ENCODE measurements at places on chromosomes 1 and 21.

DNA sequence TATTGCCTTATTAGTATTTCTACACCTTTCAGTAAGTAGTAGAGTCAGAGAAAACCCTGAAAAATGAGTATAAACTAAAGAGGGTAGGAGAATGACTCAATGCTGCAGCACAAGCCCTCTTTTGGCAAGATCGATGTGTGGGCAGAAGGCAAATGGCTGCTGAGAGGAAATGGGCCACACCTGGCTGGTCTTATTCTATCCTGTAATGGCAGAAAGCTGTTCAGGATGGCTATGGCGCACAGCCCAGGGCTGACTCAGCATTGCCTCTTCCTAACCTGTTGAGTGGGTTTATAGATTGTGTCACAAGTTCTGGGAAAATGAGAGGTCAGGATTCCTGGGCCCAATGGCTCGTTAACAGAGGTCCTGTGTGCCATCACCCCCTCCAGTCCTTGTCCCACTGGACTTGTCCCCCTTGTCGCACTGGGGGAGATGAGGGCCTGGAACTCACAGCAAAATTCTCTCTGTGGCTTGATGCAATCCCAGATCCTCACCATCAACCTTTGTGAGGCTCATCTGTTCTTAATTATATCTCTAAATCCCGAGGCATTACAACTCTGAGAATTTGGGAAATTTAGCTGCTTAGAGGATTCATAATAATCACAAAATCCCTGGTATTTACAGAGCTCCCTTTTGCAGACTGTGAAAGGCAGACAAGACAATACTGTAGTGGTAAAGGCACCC lies 13.2 kb downstream of the HMGB4 start:
- no peak for DNase-seq

DNA sequence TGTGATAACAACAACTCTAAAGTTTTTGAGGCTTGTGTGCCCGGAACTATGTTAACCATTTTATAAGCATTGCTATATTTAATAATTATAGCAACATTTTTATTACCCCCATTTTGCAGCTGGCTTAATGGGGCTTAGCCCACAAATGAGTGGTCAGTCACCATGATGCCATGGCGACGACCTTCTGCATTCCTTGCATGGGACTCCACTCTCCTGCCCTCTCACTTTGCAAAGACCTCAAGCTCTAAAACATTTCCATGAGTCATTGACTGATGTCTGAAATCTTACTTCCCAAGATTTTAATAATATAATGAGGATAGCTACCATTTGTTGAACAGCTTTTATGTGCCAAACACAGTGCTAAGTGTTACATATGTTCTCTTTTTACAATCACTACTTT lies 15.4 kb downstream of the NGF start:
- no peak for DNase-seq

- DNase-seq = no peak
These were observed 32.1 kb upstream of the RUNX3 start for GRCh38 chr1:24961961-24962861.

GRCh38 chr21:46486481-46487126 lies 27.9 kb downstream of the DIP2A start:
- no peak for DNase-seq

DNA sequence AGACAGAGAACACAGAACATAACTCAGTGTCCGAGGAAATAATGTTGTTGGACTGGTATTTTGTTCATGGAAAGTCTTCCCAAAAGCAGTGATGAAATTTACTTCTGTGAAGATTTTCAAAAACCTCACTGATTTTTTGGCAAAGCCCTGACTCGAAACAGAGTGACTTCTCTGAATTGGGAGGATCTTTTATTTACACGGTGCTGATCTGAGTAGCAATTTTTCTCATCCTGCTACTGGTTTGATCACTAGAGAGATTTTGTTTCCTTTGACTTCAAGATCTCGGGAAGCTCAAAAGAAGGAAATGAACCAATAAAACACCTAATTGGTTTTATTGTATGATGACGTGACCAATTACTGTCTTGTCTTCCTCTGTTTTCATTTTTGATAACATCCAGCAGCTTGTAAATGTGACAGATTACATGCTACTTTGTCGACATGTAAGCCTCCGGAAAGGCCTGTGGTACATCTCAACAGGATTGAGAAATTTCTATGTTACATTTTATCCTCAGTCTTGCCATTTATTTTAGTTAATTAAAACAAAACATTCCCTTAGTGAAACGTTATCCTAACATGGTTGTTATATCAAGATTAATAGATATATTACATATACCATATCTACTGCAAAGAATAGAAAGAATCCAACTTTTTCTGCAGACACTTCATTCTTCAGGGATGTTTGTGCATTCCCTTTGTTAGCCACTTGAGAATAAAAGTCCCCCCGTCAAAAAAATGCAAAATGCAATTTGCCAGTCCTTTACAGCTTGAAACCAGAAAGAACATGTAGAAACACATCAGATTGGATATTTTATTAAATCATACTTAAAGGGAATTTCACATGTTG lies 42.8 kb upstream of the IFI44L start:
- no peak for DNase-seq

DNA sequence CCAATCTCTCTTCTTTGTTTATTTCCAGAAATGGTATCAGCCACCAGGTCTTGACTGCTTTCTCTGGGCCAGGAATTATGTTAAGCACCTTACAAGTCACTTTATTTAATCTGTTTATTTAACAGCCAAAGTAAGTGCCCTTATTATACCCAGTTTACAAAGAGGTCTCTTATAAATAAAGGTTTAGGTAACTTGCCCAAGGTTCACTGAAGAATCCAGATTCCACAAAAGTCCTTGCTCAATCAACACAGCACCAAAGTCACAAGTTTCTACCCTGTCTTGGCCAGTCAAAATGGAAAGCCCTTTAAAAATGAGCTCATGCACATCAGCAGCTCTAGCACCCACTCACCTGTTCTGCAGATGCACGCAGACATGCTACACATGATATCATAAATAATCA lies 28.0 kb upstream of the ATP1A1 start:
- no peak for DNase-seq

GRCh38 chr1:23530087-23530746 lies 816 bp downstream of the E2F2 start:
- no peak for DNase-seq

- no peak for DNase-seq
These were observed 184.7 kb upstream of the CACYBP start for GRCh38 chr1:174815036-174815435.

DNA sequence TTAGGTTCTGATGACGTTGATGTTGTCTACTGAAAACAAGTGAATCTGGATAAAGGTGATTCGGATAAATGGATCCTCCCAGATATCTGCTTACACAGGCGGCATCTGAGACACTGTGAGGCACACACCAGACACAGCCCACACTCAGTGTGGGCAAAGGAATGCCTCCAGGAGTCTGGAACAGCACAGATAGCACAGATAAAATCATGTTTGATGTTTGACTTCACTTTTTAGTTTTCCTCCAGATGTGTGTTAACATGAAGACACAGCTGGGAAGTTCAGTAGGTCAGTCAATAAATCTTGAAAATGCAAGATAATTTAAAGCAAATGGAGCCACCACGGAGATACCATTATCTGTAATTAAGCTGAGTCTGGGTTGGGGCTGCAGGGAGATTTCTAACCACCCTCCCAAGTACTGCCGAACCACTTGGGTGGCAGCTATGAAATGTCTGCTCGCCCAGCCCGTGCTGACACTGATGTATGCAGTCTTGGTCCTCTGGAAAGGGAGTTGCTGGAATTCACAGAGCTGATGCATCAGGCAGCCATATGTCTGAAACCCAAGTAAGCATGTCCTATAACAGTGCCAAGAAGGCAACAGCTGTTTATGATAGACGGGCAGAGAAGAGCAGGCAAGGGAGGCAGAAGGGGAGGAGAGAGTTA lies 11.7 kb downstream of the CAPN9 start:
- DNase-seq = no peak

- no peak for DNase-seq
These were observed 11.3 kb upstream of the QSOX1 start for GRCh38 chr1:180143359-180143758.

- DNase-seq = no peak
These were observed 633.8 kb downstream of the PTPRC start for GRCh38 chr1:199272628-199273086.

DNA sequence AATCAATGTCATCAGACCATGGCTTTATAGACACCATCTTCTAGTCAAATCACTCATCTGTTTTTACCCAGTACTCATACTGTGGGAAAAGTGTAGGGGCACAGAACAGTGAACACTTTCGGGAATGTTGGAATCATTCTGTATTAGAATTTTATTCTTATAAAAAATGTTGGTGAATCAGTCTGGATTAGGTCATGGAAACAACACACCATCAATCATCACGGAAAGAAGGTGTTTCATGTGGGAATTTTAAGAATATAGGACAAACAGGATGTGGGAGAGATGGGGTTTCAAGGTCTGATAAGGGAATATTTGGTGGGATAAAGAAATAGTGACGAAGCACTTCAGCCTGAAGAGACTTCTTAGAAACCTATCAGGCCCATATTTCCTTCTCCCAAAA lies 17.3 kb downstream of the GBP1 start:
- no peak for DNase-seq

Data from activated T-cell treated with anti-CD3 and anti-CD28 coated beads, Interleukin-2, amount 50 U/mL, for 4 hours (primary cell).